ENCODE measurements at places on chromosomes 12 and 14. TPM values are rescaled to one million over a fixed set of nuclear protein-coding genes. Genes with fewer than 3 reads are reported as not detected.

The ST8SIA1 gene
- 2.9 TPM for total RNA-seq

The TMEM52B gene
- not detected for total RNA-seq

The TAS2R43 gene
- total RNA-seq: 0.97 TPM

DNA sequence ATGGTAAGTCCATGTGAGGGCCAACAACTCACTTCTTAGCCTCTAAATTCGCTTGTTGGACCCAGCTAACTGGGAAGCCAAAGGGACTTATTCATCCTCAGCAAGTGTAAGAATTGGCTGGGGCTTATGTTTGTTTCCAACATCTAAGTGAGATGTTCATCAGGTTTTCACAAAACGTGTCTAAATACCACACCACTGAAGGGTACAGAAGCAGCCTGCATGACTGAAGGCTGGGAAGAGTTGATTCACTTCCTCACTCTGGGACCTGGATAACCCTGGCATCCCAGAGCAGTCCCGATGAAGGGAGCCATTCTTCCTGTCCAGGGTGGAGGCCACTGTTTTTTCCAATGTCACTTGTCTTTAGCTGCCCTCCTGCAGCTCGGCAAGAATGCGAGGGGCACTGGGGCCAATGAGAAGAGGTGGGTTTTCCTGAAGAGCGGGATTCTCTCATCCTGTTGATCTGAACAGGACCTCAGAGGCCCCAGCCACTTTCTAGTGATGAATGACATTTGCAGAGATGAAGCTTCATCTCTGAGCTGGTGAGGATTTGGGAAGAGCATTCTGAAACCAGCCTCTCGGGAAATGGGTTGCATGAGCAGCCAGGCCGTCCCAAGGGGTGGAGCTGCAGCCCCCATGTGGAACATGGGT, 12.2 kb upstream of the COL2A1 start:
- DNase-seq: no peak

DNA sequence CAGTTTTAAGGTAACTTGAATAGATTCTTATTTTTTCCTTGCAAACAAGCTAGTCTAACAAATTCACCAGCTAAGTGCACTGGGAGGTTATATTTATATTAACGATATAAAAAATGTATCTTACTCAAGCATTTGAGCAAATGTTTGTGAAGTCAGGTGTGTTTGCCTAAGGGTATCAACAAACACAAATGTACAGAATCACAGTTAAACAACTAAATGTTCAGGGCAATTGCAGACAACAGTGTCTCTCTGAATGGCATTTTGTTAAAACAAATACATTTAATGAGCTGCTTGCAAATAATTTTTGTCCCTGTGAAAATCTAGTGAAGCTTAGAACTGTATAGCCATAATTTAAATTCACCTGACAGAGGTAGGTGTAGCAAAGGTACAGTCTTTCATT, 28.2 kb upstream of the FLRT2 start:
- no peak for DNase-seq

Data from activated T-cell treated with anti-CD3 and anti-CD28 coated beads, Interleukin-2, amount 50 U/mL, for 72 hours (primary cell).